NCI-H446 treated with DMSO at 0.1 percent for 48 hours (cell line): ENCODE measurements at places on chromosomes 16 and 17.

GRCh38 chr16:84483882-84484565, 20.4 kb downstream of the MEAK7 start:
- DNase-seq = no peak

DNA sequence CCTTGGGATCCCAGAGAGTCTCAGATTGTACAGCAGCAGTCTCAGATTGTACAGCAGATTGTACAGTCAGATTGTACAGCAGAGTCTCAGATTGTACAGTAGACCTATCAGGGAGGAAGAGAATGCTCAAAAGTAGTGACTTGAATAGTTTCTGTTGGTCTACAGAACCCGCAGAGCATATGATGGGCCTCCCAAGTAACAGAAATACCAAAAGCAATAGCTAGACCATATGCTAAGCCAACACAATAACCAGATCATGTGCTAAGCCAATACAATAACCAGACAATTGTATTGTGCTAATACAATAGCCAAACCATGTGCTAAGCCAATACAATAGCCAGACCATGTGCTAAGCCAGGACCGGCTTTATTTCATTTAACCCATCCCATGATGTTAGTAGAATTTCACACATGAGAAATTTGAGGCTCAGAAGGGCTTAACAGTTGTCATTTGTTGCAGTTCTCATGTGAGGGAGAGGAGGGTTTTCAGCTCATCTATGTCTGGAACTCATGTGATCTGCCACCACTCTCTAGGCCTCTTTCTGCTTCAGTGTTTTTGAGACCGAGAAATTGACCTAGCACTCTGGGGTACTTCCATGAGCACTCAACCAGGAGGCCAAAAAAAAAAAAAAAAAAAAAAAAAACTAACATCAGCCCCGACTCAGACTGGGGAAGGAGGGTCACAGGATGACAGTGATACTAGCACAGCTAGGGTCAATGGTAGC, 144.0 kb downstream of the SOX9 start:
- no peak for DNase-seq

DNA sequence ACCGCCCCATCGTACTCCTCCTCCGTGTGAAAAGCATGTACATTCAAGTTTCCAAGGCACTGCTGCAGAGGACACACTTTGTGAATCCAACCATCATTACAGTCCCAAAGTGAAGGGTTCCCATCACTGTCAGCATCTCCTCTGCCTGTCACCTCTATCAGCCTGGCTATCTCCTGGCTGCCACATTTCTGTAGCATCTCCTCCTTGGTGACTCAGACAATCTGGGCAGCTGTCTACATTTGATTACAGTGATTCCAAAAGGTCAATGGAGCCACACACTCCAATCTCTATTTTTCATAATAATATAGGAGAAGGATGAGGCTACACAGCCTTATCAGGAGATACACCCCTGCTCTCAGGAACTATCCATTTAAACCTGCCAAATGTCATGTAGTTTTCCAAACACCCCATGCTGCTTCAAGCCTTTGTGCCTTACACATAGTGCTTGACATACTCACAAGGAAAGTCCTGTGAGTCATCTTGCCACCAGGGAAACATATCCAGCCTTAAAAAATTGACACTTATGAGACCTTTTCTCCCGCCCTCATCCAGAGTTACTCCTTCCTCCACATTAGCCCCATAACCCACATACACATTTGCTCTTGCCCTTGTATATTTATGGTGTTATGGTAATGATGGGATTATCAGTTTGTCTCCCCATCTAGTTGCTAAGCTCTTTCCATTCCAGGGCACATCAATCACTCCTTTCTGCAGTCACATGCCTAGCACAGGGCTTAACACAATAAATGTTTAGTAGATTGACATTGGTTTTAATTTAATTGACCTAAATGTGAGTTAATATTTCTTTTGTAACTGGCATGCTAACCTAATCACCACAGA, 250.1 kb upstream of the CDH5 start:
- no peak for DNase-seq

DNA sequence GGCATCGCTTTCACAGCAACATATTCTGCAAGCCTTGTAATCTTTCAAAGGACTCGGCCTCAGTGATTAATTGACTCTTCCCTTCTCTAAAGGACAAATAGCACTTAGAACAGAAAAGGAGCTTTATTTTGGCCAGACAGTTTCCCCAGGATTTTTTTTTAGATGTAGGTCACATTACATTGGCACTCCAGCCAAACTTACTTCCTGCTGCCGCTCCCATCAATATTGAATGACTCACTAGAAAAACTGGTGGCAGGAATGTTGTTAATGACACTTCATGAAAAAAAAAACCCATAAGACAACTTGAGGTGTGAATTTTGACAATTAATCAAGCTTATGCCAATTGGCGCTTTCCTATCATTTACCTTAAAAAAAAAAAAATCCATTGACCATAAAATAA, 432.6 kb downstream of the TOX3 start:
- peak; percentile 2 for DNase-seq

- DNase-seq = no peak
Observed at GRCh38 chr17:15076991-15077663, 188.0 kb downstream of the PMP22 start.

GRCh38 chr16:2835638-2836493, 5.8 kb downstream of the ZG16B start:
- no peak for DNase-seq

- DNase-seq = no peak
Observed at GRCh38 chr17:16048811-16049449, 49.3 kb downstream of the TTC19 start.

DNA sequence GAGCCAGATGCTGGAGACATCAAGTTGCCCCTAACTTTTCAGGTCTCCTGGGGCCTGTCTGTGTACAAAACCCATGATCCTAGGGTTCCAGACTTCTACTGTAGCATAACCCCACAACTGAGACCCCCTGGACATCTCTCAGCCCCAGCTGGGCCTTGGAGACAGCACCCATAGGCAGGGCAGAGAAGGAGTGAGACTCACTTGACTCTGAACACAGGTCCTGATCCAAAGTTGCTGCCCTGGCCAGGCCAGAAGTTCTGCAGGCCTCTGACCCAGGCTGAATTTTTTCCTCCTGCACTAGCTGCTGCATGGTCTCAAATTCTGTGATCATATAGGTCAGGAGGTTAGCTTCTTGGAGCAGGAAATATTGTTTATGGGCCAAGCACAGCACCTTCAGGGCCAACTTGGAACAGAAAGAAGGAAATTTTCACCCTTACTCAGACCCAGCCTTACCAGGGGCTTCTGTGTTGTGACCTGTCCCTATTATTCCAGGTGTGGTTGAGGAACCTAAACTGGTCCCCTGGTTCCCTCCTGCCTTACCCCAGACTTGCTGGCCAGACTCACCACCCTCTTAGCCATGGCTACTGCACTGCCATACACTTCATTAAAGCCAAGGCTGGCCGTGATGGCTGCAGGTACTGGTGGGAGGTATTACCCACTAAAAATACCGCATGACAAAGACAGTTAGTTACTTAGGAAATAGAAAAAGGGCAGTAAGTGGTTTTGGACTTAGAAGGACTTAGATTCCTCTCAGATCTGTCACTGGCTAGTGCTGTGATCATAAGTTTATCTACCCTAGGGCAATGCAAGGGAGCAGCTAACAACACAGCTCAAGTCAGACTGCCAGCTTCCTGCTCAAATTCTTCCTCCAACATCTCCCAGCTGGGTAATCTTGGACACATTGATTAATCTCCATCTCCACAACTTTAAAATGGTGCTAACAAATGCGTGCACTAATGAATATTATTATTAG, 2180.1 kb downstream of the TP53TG3F start:
- no peak for DNase-seq

- no peak for DNase-seq
Observed at GRCh38 chr17:37737971-37738370, 6.9 kb downstream of the HNF1B start.

- DNase-seq = no peak
Observed at GRCh38 chr16:1709356-1709755, 3.4 kb downstream of the MAPK8IP3 start.

DNA sequence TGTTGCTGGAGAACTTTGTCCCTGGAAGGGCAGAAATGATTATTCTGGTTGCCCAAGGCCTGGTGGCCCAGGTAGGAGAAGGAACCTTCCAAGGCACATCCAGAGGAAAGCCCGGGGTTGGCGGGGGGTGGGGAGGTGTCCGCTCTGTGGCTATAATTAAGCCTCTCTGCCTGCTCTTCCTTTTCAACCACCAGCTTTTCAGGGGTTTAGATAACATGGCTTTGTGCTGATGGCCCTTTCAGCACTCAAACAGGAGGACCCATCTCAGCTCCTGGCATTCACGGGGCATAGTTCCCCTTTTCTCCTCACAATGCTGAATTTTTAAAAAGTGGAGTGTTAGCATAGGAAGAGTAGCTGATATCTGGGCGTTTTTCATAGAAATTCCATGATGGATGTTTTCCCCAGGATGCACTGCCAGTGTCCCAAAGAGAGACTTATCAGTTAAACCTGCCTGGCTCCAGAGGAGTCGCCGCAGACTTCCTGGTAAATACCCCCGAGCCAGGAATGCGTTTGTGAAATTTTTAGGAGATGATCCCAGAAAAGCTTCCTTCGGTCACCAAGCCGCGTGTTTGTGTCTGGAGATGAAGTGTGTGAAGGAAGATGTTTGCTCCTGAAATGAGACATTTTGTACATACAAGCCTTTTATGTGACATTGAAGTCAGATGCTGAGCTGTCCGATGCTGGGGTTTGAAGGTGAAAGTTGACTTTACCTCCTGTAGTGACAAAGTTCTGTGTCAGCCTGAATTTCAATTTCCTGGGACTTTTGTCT, 188.5 kb downstream of the MSI2 start:
- no peak for DNase-seq

DNA sequence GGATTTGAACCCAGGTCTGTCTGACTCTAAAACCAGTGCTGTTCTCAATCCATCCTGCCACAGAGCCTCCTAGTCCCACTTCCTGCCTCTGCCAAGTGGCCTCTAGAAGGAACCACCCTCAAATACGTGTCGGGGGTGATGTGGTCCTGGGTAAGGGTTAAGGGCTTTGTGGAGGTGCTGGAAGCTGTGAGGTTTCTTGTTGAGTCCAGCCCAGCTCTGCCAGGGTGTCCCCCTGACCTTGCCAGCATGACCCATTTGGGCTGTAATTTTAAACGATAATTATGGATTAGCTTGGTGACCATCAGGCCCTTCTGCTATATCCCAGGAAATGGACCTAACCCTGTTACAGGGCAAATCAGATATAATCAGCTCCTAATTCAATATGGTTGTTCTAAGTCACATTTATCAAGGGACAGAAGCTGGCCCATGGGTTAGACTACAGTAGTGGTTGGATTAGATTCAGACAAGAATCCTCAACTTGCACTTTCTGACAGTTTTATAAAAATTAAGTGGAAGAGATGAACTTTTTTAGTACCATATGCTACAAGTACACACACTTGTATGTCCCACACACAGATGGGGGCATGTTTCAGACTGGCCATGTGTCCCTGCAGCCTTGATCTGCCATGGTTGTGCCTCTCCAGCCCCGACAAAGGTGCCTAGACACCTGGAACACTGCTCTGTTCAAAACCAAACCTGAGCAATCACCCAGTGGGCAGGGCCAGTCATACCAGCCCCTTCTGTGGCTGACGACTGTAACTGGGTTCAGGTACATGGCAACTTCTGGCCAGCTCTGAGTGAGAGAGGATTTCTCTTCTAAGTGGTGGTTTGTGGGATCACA, 48.0 kb downstream of the SMPD3 start:
- no peak for DNase-seq

GRCh38 chr17:13212860-13213259, 195.0 kb upstream of the ELAC2 start:
- no peak for DNase-seq
